Occipital lobe (tissue), 3 donors: ENCODE measurements at places on chromosomes 3 and 15.

GRCh38 chr3:66480666-66481065 lies 20.2 kb downstream of the LRIG1 start:
- no peak for DNase-seq

GRCh38 chr3:14857506-14857905 lies 38.7 kb downstream of the FGD5 start:
- no peak for DNase-seq

GRCh38 chr3:189316296-189317019 lies 144.7 kb downstream of the TPRG1 start:
- no peak for DNase-seq

- no peak for DNase-seq
Measured at GRCh38 chr3:58111513-58112184, 99.1 kb downstream of the DNASE1L3 start.

DNA sequence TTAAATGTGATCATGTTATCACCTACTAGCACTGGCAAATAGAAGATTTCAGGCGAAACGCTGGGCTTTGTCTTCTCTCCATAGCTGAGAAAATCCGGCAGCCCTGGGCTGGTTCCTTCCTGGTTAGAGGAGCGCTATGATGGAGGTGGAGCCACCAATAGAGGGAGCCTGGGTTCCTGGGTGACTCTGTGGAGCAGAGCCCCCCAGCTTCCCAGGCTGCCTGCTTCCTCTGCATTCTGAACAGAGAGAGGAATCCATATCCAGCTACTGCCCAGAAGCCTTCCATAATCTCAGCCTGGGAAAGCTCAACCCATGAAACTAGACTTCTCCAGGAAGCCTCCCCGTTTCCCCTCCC lies 32.6 kb upstream of the IQSEC1 start:
- DNase-seq = no peak

DNA sequence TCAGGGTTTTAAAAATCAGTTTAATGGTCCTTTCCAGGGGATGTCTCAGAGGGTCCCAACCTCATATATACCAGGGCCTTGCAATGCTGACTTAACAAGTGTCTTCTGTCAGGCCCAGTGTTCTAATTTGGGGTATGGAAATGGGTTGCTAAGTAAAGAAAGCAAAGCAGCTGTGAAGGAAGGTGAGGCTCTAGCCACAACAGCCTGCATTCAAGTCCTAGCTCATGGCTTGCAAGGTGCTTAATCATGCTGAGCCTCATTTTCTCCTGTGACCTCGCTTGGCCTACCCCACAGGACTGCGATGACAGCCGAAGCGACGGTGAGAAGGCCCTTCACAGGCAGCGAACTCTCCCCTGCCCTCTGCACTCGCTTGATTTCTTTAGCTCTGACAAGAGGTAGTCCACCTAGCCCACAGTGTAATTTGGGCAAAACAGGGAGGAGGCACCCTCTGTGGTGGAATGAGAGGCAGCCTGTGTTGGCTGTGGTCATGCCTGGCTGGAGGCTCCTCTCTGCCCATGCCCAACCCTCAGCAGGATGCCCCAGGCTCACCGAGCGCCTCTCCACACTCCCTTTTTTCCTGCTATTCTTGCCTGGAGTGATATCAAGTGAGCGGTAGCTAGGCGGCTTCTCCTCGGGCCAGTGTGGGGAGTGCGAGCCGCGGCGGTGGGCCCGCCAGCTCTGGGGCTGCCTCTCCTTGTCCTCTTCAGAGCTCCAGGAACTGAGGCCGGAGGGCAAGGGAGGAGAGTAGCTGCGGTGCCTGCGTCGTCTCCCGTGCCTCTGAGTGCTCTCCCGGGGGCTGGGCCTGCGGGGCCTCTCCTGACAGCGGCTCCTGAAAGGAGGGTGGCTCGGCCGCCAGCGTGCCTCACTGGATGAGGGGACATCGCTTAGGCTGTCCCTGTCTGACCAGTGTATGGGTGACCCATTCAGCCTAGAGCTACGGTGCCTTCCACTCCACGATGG lies 29.2 kb downstream of the ILDR1 start:
- DNase-seq = no peak

DNA sequence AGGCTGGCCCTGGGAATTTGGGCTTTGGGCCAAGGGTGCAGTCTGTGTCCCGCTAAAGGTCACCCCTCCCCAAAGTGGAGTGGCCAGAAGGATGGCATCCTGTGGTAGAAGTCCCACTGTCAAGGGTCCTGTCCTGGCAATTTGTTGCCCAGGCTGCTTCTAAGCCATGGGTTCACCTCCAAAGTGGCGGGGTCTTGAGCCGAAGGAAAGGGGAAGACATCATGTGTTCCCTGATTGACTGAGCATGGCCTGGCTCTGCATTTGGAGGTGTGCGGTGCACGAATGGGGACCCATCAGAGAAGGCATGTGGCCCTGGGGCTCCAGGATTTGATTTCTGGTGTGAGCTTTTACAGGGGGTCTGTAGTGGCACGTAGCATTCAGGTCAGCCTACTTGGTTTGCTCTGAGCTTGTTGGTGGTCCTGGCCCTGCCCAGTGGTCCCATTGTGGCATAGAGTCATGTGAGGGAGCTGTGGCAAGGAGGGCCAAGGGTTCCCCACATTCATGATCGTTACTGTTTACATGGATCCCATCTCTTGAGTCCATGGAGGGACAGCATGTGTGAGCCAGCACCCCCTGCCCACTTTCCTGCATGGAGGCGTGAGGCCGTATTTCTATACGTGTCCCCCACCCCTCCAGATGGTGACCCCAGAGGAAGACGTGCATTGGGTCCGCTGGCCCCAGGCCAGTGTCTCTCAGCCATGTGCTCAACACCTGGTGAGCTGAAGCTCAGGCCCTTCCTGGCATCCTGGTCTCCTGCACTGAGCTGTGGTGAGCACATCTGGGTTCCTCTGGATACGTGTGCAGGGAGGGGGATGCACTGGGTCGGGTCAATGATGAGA lies 225.1 kb downstream of the SNRPN start:
- DNase-seq = no peak

DNA sequence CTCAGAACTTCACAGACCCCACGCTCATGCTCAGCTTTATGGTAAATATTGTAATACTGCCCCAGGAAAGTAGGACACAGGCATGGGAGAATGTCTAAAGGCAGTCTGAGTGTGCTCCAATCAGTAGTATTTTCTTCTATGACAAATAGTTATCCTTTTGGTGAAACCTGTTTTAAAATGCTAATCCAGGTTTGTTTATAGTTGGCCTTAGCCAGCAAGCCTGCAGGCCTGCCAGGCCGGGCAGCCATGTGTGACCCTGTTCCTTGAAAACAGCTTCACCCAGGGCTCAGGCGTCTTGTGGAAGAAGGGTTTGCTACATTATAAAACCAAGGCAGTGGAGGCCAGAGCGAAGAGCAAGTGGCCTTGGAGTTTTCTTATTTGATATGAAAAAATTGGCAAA lies 104.7 kb downstream of the SEMA6D start:
- DNase-seq = no peak

DNA sequence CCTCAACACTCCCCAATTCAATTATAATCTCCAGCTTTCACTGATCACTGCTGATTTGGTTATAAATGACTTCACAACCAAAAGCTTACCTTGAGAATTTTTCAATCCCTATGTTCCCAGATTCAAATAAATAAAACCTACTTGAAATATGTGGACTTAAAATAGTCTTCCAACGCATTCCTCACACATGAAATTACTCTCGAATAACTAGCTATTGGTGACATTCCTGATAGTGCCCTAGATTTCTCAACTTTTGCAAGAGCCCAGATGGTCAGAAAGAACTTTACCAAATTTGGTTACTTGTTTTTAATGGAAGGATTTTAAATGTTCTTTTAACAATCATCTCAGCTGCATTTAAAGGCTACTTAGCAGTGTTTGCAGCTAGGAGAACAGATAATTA lies 605.5 kb downstream of the FHIT start:
- DNase-seq = no peak

DNA sequence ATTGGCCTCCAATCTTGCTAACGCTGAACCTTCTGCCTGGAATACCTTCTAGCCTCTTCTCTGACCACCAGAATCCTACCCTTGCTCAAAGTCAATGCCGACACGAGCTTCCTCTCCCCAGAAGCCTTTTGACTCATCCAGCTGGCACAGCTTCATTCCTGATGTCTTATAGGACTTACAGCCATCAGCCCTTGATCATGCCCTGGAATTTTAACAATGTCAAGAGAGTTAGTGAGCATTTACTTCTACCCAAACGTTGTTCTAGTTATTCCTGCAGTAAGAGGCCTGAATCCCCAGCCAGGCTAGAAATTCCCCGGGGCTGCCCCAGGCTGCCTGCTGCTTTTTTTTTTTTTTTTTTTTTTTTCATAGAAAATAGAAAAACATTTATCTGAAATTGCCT lies 3.9 kb downstream of the CYP1A2 start:
- DNase-seq = no peak

DNA sequence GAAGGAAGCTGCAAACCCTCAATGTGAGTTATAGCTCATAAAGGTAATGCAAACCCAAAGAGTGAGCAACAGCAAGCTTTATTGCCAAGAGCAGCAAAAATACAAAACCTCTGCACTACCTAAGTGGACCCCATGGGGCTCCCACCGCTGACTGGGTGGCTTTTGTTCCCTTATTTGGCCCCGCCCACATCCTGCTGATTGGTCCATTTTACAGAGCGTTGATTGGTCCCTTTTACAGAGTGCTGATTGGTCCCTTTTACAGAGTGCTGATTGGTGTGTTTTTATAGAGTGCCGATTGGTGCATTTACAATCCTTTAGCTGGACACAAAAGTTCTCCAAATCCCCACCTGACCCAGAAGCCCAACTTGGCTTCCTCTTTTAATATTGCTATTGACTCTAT lies 154.5 kb upstream of the NSMCE3 start:
- no peak for DNase-seq

- no peak for DNase-seq
Measured at GRCh38 chr3:5694266-5694665, 506.8 kb downstream of the EDEM1 start.

GRCh38 chr3:172270557-172271166 lies 177.6 kb downstream of the GHSR start:
- no peak for DNase-seq

GRCh38 chr3:188861842-188862744 lies 309.7 kb upstream of the TPRG1 start:
- no peak for DNase-seq

- DNase-seq = no peak
Measured at GRCh38 chr3:107213044-107213669, 164.1 kb upstream of the CCDC54 start.

- no peak for DNase-seq
Measured at GRCh38 chr15:96359616-96360521, 29.4 kb downstream of the NR2F2 start.

GRCh38 chr3:122572940-122573412 lies 4.5 kb upstream of the PARP15 start:
- no peak for DNase-seq

- DNase-seq = no peak
Measured at GRCh38 chr3:58874248-58874741, 175.5 kb downstream of the CFAP20DC start.

DNA sequence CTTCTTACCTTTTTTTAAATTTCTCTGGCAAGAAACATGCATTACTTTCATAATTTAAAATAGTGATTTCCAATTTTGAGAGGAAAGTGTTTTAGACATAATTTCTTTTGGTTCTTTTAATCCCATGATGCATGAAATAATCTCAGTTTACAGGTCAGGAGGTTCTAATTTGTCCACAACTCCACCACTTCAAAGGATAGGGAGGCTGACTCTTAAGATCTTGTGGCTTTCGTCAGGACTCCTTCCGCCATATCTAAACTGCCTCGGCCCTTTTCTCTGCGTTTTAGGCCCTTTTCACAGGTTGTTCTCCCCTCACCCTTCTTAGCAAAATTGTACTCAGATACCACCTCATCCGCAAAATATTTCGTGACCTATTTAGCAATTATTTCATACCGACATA lies 8.0 kb downstream of the DYNC1LI1 start:
- no peak for DNase-seq

DNA sequence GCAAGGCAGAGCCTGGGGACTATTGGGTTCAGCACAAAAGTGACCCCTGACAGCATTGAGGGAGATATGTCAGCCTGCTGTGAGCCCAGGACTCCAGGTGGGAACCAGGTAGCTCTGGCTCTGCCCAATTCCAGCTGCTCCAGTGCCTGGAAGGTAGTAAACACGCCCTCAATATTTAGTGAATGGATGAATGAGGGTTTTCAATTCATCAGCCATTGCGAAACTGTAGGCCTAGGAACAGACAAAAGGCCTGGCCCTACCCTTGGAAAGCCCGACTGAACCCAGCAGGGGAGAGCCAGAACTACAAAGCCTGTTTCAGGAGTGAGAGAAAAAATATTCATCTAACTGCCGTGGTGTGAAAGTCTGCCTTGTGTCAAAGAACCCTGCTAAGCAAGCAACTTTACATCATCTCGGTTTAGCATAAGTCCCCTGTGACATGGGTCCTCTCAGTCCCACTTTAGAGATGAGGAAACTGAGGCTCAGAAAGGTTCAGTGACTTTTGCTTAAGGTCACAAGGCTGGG lies 8.1 kb upstream of the CSK start:
- DNase-seq = no peak

DNA sequence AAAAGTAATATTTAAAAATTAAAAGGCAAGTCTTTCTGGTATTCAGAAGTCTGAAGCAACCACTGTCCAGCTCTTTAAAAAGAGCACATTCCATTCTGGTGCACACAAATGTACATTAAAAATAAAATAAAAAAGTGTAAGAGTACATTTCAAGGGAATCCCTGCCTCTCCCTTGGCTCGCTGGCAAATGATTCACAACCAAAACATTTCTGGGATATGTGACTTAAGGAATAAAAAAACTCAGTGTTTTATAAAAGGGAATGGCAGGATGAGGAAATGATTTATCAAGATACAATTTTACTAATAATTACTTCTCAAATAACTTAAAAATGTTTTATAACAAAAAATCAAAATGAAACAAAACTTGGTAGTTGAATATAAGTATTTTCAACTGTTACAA lies 23.8 kb upstream of the ANXA2 start:
- no peak for DNase-seq

- DNase-seq = no peak
Measured at GRCh38 chr3:37489355-37489754, 315.0 kb upstream of the LRRFIP2 start.

DNA sequence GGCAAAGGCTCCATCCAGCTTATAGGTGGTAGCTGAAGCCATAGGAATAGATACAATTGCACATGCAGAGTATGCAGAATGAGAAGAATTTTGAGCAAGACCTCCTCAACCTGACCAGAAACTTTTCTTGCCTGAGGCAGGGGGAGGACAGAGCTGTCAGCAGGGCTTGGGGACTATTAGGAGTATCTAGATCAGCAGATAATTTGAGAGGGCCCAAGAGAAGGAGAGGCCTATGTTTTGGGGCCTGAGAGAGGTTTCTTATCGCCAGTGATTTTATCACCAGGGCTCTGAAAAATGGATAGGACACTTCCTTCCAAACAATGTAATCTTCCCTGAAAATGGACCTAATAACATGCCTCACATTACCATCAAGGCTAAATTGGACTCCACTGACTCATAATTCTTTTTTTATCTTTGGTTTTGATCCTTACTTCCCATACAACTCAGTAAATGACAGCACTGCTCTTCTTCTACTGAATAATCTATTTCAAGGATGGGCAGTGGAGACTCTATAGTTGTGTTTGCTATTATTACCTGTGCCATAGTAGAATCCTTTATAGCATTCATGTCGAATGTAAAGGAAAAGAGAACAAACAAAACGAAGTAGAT lies 15.8 kb upstream of the RAMAC start:
- DNase-seq = no peak

GRCh38 chr3:147915057-147915456 lies 505.9 kb downstream of the ZIC1 start:
- DNase-seq = no peak

- DNase-seq = no peak
Measured at GRCh38 chr15:50055332-50055731, 63.7 kb downstream of the ATP8B4 start.

GRCh38 chr3:135897715-135898114 lies 67.8 kb upstream of the PPP2R3A start:
- DNase-seq = no peak

GRCh38 chr3:58965865-58966264 lies 84.0 kb downstream of the CFAP20DC start:
- no peak for DNase-seq
